Stimulated activated CD4-positive, alpha-beta T cell treated with anti-CD3 and anti-CD28 coated beads, Interleukin-4, amount 100 ng/mL, for 4 hours (primary cell): ENCODE measurements at places on chromosomes 16 and 17.

DNA sequence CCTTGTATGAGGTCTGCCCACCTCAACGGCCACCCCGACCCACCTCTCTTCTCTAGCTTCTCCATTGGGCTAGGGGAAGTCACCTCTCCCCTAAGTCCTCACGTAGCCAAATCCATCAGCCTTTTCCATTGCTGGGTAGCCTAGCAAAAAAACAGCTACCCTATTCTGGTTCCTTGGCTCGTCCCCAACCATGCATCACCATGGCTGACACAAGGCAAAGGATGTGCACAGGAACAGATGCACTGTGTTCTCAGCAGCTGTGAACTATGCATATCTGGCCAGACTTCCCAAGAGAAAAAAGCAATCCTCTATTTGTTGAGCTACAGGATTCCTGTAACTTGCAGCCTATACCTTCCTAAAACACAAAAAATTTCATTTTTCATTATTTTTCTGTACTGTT, 22.0 kb upstream of the FLCN start:
- DNase-seq = no peak

DNA sequence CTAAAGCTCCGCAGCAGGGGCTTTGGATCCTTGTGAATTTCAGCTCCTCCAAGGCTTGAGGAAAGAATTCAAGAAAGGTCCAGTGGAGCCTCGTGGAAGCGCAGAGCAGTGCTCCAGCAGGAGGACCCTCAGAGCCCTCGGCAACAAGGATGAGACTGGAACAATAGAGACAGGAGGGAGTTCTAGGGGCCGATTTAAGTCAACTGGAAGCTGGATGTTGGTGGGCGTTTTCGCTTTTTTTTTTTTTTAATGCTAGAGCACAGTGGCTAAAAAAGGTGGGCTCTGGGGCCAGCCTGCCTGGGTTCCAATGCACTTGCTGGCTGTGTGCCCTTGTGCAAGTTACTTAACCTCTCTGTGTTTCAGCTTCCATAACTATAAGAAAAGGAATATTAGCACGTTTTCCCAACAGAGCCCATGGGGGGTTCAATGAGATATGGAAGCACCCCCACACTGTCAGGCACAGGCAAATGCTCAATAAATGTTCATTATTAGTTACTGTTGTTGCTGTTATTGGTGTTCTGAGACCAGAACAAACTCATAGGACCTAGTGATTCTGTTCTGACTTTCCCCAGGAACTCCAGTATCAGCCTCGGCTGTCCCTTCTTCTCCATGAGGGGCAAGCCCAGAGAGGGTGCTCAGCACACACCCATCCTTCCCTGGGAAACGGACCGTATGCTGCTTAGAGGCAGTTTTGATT, 5.3 kb upstream of the CBX8 start:
- no peak for DNase-seq

DNA sequence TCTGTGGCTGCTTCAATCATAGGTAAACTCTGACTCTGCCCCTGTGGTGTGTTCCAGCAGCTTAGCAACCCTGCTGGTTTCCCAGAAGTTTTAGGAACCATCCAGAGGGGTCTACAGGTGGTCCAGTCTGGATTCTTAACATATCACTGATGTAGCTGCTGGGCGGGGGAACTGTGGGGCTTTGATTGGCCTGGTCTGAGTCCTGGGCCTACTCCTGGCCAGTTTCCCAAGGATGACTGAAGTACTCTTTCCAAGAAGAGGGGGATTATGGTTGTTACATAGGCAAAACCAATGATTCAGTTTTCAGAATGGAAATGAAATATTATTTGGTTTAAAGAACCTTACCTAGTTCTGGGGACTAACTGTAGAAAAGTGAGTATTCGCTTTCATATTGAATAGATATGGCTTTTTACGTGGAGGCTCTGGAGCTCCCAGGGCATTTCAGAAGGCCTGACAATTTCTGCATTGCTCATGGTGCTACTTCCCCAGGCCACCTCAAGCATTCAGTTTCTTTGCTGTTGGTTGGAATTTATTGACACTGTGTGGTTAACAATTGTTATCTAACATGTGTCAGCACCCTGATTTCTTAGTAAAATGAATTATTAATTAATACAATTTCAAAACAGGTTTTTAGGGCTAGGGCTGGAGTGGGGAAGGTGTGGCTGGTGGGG, 38.4 kb downstream of the EPN2 start:
- no peak for DNase-seq

DNA sequence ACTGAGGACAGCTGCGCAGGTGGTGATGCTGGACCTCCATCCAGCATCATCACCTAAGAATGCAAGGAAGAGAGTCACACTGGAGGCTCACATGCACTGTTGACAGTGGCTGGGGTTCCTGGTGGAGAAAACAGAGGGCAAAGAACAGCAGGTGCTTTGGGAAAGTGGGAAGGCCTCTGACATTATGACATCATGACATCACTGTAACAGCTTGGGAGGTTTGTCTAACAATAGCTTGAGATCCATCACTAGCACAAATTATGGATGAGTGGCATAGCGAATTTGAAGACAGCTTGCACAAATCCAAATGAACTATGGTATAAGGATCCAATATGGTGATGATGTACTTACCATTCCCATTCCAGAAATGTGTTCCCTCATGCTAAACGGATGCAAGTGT, 226.5 kb upstream of the MPHOSPH6 start:
- no peak for DNase-seq

GRCh38 chr17:69473841-69474831, 59.6 kb downstream of the MAP2K6 start:
- no peak for DNase-seq

GRCh38 chr17:4901648-4902344, 1.1 kb downstream of the CHRNE start:
- peak; percentile 21 for DNase-seq

DNA sequence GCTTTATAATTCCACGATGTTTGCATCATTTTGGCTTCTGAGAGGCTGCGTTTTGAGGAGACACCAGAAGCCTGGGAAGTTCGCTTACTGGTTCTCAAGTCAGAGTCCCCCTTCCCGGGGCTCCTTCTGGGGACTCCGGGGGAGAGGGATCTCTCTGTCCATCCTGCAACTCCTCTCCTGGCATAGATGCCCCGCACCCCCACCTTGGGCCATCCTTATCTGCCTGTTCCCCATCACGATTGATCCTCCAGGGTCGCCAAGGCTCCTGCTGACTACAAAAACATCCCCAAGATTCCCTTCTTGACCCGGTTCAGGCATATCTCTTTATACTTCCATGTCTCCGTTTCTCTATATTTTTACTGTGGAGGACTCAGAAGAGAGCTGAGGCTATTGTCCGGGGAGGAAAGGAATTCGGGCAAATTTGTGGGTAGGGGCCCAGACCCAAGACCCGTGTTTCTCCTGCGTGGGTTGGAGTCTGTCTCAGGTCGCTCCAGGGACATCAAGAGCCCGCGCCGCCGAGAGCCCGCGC, 18.4 kb upstream of the HOXB13 start:
- no peak for DNase-seq

DNA sequence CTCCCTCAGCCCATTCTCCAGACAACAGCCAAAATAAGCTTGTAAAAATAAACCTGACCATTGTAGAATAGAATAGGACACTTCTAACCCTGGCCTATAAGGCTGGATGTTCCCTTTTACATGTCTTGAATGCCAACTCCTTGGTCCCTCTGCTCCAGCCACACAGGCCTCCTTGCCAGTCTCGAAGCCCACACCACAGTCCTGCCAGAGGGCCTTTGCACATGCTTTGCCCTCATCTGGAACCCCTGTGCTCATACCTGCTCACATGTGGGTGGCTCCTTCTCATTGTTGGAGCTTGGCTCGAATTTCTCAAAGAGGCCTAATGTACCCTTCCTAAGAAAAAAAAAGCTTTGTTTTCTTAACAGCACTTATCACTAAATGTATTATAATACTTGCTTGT, 5.4 kb upstream of the SLC12A3 start:
- no peak for DNase-seq

DNA sequence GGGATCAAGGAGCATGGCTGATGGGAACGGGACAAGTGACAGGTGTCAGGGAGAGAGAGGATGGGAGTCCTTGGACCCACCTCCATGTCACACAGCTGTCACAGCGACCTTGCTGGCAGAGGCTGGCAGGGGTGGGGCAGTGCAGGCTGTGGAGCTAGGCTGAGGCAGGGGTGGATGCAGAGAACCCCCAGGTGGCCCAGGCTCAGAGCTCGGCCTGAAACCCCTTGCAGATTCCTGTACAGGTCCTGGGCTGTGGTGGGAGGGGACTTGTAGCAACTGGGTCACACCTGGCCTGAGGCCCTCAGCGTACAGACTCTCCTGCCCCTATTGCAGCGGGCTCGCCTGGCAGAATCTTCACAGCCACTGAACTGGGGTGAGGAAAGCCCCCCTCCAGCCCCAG, 174.1 kb downstream of the NTN1 start:
- no peak for DNase-seq

- no peak for DNase-seq
Observed at GRCh38 chr17:10756619-10757018, 26.8 kb upstream of the TMEM220 start.

DNA sequence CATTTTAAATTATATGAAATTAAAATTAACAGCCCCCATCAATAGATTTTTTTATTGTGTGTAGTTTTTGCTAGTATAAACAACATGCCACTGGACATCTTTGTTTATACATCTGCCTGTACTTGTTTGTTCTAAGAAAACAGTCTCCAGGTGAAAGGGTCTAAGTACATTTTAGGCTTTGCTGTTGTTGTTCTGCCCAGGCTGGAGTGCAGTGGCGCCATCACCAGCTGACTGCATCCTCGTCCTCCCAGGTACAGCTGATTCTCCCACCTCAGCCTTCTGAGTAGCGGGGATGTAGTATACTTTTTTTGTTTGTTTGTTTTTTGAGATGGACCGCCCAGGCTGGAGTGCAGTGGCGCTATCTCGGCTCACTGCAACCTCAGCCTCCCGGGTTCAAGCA, 25.5 kb downstream of the C17orf58 start:
- no peak for DNase-seq

DNA sequence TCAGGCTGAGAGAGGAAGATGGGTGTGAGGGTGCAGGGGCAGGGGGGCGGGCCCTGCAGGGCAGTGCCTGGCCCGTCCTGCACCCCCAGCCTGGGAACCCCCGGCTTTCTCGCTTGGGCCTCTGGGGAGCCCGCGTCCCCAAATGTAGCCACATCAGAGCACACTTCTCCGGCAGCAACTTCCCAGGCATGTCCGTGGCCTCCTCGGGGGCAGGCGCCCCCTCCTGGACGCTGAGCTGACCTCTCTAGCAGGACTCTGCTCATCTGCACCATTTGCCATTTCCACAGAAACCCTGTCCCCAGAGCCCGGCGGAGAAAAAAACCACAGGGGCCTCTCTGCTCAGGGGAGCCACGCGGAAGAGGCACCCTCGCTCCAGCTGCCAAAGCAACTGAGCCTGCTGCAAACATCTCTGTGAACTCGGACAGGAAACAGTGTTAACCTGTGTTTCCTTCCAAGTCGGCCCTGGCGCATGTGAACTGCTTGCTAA, 63.4 kb downstream of the KLHDC4 start:
- DNase-seq = peak; percentile 26

GRCh38 chr17:50326831-50327364, 19.0 kb upstream of the XYLT2 start:
- DNase-seq = no peak

- no peak for DNase-seq
Observed at GRCh38 chr17:17017343-17018014, 24.8 kb upstream of the MPRIP start.

GRCh38 chr17:39134878-39135277, 16.6 kb downstream of the PLXDC1 start:
- DNase-seq = no peak

DNA sequence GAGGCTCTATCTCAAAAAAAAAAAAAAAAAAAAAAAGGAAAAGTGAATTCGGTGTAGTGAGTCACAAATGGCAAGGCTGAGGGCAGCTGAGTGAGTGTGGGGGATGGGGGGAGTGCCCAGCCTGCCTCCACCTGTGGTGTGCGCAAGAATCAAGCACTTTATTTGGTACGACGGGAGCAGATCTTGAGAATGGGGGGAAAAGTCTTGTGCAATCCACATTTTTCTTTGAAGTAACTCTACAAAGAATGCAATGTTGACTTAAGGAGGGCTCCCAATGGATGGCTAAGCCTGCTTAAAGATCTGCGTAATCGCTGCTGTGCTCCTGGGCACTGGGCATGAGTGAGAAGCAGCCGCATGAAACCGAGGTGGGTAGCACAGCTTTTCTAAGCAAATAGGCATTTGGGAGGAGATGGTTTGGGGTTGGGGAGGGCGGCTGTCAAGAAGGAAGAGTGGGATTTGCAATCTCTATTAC, 28.2 kb downstream of the ATP2C2 start:
- DNase-seq = no peak

DNA sequence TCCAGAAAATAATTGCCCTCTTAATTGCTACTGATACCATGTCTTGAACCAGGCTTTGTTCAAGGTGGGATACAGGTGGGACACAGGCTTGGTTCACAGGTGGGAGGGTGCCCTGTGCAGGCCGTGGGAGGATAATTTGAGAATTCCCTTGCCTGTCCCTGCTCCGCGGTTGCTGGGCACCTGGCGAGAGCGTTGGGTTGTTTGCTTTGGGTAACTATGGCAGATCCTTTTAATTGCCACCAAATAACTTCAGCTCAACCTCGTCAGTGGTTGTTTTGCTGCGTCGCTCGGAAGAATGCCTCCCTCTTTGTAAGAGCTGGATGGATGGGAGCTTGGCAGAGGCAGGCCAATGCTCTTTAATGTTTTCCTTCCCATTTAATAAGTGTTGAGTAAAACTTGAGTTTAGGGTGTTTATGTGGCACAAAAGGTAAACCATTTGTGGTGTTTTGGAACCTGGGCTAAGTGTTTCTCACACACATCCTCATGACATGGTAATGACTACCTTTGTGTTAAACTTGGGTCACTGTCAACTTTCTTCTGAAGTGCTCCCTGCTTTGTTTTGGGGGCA, 202.5 kb downstream of the MSI2 start:
- DNase-seq = no peak

- DNase-seq = no peak
Observed at GRCh38 chr17:75913537-75914210, 9.0 kb upstream of the MRPL38 start.

- no peak for DNase-seq
Observed at GRCh38 chr16:52404546-52404945, 142.4 kb downstream of the TOX3 start.

GRCh38 chr17:39484178-39484577, 22.9 kb downstream of the CDK12 start:
- DNase-seq = no peak

- DNase-seq = no peak
Observed at GRCh38 chr17:7559320-7560171, 996 bp downstream of the TNFSF13 start.

- DNase-seq = no peak
Observed at GRCh38 chr17:63646488-63646806, 24.2 kb downstream of the MAP3K3 start.

DNA sequence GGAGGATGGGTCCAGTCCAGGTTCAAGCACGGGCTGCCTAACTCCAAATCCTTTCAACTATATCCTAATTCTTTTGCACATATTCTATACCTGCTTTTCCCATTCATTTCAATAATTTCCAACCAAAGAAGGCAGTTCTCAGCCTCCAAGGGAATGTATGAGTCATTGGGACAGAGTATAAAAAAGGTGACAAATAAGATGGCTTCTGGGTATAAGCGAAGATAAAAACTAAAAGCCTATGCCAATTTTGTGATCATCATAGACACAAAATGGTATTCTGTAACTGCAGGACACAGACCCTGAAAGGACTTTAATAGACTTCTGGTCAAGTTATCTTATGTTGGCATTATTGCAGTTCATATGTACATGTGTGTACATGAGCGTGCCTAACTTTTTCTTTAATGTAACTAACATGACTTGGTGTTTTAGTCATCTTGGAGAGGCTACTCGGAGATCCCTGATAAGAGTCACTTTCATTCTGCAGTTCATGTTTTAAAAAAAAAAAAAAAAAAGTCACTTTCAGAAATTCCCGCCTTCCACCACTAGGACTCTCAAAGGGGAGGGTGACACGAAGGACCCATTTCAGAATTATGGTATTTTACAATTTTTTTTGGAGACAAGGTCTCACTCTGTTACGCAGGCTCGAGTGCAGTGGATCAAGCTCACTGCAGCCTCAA, 17.3 kb downstream of the COG1 start:
- no peak for DNase-seq
